ENCODE measurements at places on chromosomes 13 and 19.

- no peak for DNase-seq
Measured at GRCh38 chr13:83100237-83100636, 782.0 kb downstream of the SLITRK1 start.

DNA sequence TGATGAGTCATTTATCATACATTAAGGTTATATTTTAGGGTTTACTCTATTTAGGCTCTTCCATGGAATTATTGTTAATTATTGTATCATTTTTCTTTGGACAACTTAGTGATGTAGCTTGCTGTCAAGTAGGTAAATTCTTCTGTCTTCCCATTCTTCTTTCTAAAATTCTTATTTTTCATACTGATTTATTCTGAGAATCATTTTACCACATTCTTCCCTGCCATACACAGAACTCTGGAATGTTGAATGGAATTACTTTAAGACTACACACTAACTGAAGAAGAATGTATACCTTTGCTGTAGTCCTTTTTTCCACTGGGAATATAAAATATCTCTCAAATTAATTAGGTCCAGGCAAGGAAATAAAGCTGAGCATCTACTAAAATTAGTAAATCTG is 24.5 kb upstream of the SLC7A1 start:
- DNase-seq: no peak

DNA sequence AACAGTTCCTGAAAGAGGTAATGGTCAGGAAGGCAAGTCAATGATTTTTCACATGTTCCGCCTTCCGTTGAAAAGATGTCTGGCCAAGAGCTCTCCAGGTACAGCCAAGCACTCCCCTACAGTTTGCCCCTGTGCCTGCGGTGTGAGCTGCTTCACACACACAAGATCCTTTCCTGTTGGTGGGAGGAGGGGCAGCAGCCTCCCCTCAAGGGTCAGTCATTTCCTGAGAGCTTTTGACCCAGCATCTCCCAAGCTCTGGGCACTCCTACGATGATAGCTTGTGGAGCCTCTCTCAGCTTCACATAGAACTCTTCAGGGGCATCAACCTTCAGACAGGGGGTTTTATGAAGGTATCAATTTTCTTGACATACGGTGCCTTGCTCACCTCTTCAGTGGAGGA is 86.9 kb downstream of the DOCK9 start:
- DNase-seq: no peak

DNA sequence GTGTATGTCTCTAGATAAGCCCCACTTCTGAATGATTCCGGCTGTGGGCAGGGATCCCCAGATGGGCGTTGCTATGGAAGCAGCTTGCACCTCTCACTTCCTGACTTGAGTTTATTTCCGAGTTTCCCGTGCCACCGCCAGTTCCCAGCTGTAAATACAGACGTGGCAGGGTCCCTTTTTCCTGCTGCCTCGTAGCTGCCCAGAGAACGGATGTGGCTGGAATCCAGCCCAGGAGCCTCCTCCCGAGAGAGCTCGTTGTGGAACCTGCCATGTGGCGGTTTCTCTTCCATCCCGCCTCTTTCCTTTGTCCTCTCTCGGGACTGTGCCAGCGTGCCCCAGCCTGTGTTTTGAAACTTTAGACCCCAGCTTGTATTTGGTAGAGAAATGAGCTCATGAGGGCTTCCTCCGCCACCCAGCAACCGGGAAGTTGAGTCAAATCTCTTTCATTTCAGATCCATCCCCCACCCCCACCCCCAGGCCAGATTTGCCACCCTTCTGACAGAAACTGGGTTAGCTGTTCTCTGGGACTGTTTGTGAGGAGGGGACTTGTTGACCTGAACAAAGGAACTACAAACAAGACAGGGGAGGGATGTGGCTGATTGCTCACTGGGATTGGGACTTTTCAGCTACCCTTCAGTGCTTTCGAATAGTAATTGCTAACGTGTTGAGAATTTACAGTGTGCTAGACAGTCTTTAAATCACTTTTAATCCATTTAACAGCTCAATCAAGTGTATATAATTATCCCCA is 96.6 kb downstream of the SIPA1L3 start:
- no peak for DNase-seq

DNA sequence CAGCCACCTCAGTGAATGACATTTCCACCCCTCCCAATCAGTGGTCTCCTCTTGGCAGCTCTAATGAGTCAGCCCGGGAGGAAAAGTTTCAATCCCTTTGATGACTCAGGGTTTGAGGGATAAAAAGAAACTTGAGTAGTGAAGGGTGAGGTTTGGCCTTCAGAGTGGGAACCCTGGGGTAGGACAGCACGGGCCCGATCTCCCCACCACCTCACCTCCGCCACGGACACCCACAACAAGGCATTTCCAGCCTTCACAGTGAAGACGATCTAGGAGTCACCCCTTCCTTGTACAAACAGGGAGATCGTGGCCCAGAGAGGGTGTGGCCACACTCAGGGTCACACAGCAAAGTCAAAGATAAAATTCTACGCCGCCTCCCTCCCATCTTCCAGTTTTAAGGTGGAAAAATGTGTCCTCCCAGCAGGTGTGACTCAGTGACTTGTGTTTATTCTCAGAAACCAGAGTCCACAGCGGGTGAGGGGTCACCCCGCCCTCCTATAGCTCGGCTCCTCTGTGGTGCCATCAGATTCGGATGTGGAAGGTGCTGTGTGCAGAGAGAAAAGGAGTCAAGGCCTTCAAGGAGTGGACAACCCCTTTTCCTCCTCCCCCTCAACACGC is 12.3 kb downstream of the CIB3 start:
- DNase-seq: no peak

GRCh38 chr19:23075031-23075733 is 41.6 kb upstream of the ZNF730 start:
- no peak for DNase-seq

DNA sequence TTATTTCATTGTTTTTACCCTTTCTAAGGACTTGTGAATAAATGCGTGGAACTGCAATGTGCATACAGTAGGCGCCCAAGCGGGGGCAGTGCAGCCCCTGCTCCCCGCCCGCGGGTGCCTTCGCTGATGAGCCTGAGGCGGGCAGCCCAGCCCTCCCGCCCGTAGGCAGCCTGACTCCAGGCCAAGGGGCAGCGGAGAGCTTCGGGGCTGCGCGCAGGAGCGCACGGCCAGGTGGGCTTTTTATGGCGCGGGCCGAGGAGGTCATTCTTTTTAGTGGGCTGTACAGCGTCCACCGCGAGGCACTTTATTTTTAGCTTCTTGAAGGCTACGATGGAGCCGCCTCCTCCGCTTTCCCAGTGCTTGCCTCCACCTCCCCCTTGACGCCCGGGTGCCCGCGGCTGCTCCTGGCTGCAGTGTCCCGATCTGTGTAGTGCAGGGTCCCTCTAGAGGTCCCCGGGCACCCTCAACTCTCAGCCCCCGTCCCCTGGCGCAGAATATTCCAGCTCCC is 60.5 kb downstream of the CCNE1 start:
- DNase-seq: no peak

DNA sequence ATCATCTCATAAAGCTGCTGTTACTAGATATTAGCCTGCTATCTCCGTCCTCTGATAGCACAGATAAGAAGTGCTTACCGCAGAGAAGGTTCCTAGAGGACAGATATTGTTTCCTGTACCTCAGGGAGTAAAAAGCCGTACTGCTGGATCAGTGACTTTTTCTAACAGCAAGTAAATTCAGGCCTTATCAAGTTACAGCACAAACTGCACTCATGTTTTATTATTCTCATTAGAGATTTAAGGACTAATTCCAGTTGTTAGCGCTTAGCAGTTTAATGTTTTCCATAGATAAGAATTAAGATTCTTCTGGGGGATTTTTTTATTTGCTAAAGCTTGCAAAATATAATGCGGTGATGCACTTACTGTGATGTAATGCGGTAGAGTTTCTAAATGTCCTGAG is 119.0 kb upstream of the OBI1 start:
- DNase-seq: no peak

DNA sequence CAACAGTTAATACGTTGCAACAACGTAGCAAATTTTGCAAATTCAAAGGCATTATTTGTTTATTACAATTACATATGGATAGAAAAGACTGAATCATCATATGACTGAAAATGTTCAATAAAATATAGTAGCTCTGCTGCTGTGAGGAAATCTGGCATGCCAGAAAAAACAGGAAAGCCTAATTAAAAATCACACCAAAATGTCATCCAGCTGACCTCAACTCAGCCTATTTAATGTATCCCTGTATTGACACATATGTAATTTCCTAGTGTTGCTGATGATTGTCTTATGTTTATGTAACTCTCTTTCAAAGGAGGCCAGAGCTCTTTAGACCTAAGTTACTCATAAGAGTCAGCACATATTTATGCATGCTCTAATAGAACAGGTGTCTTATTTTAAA is 495.0 kb downstream of the PCDH17 start:
- no peak for DNase-seq

DNA sequence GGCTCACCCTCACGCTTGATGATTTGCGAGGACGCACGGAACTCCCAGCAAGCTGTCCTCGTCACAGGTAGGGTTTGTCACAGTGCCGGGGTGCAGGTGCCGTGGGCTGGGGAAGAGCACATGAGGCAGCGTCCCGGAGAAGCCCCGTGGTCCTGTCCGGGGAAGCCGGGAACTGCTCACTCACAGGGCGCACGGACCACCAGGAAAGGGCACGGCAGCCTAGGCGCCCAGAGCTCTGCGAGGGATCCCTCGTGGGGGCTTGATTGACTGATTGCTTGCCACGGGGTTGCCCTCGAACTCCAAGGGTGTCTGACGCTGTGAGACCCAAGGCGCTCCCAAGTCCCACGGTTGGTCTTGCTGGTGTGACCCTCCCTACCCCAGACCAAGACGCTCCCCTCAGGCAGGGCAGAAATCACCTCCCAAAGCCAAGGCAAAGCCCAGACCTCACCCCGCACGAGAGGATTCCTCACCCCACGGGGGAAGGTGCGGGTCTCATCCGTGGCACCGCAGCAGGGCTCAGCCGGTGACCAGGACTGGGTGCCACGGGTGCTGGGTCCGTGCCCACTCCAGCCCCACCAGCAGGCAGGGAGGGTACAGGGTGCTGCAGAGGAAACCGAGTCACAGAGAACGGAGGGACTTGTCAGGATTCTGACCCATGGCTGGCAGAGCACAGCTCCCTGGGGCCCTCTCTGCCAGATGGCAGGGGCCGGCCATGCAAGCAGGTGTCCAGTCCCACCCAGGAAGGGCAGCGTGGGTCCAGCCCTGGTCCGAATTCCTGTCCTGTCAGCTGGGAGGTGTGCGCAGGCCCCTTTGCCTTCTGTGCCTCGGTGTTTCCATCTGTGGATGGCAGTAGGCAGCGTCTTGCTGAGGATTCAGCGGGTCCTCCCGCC is 7.7 kb downstream of the C2CD4C start:
- DNase-seq: no peak

- no peak for DNase-seq
Measured at GRCh38 chr13:99965329-99966000, 6.1 kb downstream of the ZIC5 start.

DNA sequence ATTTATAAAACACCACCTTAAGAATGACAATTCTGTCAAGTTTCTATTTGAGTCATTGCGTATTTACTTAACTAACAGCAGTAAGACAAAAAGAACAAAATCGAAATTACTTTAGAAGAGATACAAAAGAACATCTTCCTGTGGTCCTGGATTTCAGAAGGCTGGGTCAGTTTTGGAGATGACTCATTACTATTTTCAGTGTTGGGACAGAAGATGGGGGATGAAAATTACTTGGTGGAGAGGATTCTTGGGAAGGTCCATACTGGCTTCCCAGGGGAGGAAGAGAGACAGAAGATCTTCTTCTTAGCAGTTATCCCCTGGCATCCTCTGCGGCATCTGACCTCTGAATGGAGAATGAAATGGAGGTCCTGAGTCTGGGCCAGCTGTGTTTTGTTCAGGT is 33.5 kb upstream of the CSNK1A1L start:
- no peak for DNase-seq

DNA sequence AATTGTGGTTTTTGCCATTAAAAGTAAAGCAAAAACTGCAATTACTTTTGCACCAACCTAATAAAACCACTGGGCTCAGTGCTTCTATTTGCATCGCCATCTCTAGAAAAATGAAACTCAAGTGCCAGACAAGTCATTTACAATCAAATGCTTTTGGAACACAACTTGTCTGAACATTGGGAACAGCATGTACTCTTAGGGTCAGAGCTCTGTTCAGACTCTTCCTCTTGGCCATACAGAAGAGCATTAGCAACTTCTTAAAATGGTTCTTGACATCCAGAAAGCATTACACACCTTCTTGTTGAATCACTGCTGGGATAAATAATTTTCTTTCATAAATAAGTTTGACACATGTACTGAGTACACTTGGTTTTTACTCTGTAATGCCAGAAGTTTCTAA is 272.5 kb downstream of the DCLK1 start:
- no peak for DNase-seq

GRCh38 chr13:40476175-40476958 is 190.1 kb downstream of the FOXO1 start:
- DNase-seq: no peak

DNA sequence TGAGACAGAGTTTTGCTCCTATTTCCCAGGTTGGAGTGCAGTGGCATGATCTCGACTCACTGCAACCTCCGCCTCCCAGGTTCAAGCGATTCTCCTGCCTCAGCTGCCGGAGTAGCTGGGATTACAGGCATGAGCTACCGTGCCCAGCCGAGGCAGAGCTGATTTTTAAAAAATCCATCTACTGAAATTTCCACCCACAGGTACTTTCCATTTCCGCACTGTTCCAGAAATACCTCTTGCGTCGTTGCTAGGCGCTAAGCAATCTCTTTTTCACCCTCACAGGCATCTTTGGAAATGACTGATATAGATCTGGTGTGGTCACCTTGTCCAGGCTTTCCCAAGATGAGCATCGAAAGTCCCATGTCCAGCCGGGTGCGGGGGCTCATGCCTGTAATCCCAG is 9.4 kb downstream of the TMEM38A start:
- DNase-seq: no peak

GRCh38 chr13:107421951-107422350 is 793.4 kb downstream of the LIG4 start:
- DNase-seq: no peak

GRCh38 chr13:23567906-23568460 is 2.2 kb upstream of the TNFRSF19 start:
- no peak for DNase-seq

Data from stimulated activated CD8-positive, alpha-beta memory T cell treated with anti-CD3 and anti-CD28 coated beads, Interleukin-12 subunit alpha, Interleukin-12 subunit beta, amount 100 ng/mL, for 1 hour (primary cell).